ENCODE measurements at places on chromosomes 3 and 15.
A peak's percentile ranks its signal among the peaks of the same experiment; 100 is the strongest.

DNA sequence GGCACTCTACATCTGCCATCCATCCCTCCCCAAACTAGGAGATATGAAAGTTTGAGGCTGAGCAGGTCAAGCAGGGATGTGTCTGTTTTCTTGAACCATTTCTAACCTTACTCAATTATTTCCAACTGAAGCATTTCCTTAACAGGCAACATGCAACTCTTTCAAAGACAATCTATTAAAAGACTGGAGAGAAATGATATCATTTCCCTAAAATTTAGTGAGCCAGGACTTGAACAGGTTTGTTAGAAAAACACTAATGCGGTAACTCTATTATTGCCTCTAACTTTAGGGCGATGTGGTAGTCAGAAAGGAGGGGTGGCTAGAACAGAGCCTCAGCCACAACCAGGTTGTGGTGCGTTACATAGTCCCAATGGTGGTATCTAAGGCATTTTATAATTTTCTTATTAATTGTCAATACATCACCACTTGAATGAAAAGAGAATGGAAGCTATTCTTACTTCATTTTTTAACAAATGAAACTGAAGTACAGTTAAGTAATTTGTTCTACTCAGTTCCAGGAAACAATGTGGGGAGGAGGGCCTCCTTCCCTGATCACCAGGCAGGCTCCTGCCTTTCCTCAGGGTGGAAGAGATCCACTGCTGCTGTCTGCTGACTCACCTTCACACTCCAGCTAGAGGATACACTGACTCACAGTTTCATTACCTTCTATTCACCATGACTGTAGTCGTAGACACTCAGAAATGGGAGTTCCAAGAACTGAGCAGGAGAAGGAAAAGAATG, 22.8 kb downstream of the MYO1E start:
- DNase-seq = no peak

DNA sequence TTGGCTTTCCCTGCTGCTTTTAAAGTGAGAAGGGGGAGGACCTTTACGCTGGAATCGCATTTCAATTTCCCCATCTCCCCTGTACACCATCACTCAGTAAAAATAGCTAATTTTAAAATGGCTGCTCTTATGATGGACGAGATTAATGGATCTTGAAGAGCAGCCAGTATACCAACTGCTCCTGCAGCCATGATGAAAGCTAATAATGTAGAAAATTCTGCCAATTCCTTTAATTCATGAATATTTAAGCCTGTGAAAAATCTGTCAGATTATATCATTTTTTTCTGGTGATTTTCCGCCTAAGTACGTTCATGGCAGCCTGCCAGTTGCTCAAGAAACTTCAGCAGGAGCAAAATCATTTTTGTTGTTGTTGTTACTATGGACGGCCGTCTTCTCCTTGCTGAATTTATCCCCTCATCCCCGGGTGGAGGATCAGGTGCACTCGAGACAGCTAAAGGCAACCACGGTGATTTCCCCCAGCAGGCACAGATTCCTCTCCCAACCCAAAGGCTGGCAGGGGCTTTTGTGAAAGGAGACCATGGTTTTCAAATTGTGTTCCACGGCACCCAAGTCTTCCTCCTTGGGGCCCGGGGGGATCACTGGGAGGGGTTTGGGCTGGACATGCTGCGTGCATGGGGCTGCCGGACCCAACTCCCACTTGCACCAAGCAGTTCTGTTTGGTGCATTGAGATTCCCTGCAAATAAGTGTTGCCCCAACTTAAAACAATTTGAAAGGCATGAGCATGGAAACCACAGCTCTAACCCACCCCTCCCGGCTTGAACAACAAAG, 289.6 kb downstream of the UACA start:
- DNase-seq = no peak

DNA sequence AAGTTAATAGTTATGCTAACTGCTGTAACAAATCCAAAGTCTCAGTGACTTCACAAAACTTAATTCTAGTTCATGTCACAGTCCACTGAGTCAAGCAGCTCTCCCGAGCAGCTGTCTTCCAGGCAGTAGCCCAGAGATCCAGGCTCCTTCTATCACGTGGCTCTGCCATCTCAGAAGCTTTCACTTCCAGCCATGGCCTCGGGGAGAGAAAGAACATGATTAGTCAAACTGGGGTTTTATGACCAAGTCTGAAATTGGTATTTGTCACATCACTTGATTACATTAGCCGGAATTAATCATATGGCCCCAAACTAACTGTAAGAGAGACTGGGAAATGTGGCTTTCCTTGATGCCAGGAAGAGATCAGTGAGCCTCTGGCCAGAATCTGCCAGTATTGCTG, 70.2 kb upstream of the DGKG start:
- DNase-seq = no peak

GRCh38 chr3:42127226-42127625, 36.1 kb downstream of the TRAK1 start:
- no peak for DNase-seq

DNA sequence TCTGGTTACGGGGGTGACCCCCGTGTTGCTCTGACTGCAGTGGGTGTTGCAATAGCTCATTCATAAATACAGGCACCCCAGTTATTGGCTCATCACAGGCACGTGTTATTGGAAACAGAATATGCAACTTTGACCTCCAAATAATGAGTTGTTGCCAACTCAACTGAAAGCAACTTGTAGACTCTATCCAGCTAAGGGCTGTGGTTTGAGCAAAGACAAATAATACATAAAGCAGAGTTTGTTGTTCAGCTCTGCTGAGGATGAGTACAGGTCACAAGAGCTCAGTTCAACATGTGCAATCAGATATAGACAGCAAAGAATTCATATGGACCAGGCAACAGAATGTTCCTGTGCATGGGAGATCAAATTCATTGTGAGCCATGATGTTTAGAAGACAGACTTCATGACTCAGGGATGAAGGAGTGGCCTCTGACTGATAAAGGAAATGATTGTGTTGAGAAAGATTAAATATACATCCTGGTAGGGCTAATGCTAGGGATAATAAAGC, 87.6 kb upstream of the LRIG1 start:
- no peak for DNase-seq

DNA sequence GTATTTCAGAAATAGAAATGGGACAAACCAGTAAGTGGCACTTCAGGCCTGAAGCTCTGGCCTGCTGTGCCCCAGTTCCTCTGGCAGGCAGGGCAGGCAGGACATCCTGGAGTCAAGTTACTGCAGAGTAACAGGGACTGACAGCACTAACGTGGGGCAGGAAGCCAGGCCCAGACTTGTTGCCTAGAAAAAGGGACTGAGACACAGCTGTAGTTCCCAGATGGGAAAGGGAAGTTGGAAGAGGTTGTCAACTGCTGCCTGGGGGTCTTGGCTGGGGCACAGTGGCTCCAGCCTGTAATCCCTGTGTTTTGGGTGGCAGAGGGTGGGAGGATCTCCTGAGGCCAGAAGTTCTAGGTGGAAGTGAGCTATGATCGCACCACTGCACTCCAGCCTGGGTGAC, 171.9 kb downstream of the FMN1 start:
- DNase-seq = no peak

DNA sequence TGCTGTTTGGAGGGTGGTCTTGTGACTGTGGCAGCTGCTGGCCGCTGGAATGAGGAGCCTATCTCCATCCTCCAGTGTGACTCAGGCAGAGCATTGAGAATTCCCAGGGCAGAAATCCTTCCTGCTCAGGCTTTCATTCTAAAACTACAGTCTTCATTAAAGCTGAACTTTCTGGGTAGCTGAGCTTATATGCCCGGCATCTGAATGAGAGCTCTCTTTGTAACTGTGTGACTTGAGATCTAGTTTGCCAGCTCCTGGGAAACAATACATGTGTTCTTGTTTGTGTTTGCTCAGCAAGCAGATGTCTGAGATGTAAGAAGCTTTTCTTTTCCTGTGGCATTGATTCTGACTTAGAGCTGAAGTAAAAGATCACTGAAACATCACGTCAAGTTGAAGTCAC, 22.4 kb downstream of the RLBP1 start:
- no peak for DNase-seq

- DNase-seq = no peak
Measured at GRCh38 chr3:71241246-71241901, 342.2 kb downstream of the FOXP1 start.

DNA sequence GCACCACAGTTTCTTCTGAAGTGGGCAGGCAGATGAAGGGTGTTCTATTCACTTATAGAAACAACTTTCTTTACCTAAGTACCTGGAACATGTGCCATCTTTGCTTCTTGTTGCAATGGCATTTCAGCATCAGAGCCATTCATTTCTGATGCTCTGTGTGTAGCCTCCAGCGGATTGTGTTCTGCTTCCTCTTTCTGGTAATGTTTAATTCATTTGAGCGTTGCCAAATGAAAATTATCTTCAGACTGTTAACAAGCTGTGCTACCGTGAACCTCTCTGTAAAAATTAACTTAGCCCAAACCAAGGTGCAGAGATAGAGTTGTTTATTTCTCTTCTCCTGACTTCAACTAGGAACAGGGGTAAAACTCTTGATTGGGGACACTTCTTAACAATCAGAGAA, 302.0 kb downstream of the EDEM1 start:
- no peak for DNase-seq

DNA sequence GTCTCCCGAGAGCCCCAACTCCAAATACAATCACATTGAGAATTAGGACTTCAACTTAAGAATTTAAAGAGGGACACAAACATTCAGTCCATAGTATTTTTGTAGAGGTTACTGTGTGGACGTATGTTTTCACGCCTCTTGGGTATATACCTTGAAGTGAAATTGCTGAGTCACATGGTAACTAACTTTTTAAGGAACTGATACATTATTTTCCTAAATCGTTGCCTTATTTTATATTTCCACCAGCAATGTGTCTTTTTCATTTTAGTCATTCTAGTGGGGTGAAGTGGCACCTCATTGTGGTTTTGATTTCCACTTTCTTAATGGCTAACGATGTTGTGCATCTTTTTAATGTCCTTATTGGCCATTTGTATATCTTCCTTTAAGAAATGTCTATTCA, 11.8 kb downstream of the PARP15 start:
- DNase-seq = no peak

GRCh38 chr15:66862111-66862939, 160.3 kb downstream of the SMAD6 start:
- no peak for DNase-seq

DNA sequence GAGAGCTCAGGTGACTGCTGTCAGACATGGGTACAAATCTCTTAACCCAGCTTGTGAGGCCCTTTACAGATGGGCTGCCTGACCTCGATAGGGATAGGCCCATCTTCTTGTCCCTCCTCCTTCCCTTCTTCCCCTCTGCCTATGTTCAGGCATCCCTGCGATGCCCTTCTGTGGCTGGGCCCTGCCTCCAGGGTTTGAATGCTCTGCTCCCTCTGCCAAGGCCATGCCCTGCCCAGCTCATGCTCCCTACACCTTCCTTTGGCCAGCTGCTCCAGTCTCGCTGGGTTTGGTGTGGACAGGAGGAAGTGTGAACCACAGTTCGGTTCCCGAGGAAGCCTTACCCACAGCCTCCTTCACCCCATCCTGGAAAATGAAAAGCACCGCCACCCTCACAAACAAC, 4.3 kb downstream of the FYCO1 start:
- no peak for DNase-seq

DNA sequence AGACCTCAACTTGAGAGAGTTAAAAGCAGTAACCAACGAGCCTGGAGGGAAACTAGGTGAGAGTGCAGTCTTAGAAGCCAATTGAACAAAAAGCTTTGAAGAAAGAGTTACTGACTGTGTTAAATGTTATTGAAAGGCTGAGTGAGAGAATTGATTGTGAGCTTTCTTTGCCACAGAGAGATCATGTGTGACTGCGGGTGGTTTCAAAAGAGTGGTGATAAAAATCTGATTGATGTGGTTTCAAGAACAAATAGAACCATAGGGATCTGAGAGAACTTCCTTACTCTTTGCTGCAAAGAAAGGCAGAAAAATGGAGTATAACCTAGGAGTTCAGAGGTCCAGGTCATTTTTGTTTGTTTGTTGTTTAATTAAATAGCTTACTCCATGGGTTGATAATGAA, 759.9 kb upstream of the ALCAM start:
- no peak for DNase-seq

- no peak for DNase-seq
Measured at GRCh38 chr3:15997274-15997943, 177.1 kb upstream of the GALNT15 start.

- no peak for DNase-seq
Measured at GRCh38 chr3:15541371-15541770, 19.9 kb upstream of the COLQ start.

GRCh38 chr15:101489237-101489598, 289 bp downstream of the PCSK6 start:
- no peak for DNase-seq

DNA sequence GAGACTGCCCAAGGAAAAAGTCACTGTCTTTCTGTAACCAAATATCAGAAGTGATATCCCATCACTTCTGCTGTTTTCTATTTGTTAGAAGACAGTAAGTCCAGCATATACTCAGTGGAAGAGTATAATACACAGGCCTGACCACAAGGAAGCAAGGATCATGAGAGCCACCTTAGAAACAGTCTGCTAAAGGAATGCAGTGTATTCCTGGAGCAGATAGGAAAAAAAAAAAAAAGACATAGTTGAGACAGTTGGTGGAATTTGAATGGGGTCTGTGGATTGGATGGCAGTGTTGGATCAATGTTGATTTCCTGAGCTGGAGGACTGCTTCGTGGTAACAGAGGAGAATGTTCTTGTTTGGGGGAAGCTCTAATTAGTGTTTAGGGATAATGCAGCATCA, 26.5 kb upstream of the FBXL2 start:
- DNase-seq = no peak

DNA sequence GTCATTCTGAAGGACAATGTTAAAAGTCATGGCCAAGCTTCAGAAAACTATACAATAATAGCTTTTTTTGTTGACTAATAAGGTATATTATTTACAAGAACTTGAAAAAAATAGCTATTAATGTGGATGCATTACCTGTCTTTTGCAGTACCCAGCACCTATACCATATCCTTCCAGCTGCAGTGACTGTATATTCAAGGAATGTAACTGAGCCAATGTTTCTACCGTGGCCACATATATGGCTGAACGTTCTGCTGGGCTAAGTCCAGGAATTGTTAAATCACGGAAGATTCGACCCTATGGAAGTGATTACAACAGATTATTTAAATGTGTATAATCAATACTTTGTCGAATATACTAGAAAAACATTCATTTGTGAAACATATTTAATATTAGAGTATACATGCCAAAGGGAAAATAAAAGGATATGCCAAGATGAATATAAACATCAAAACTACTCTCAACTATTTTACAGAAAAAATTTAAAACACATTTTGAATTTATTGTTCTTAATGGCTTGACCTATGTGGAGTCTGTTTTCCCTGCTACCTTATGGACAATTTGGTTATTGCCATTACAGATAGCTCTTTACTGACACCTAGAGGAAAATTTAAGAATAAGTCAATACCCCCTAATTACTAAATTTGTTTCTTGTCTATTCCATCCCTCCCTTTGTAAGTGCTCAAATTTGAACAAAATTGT, 17.6 kb downstream of the ACAD11 start:
- no peak for DNase-seq

DNA sequence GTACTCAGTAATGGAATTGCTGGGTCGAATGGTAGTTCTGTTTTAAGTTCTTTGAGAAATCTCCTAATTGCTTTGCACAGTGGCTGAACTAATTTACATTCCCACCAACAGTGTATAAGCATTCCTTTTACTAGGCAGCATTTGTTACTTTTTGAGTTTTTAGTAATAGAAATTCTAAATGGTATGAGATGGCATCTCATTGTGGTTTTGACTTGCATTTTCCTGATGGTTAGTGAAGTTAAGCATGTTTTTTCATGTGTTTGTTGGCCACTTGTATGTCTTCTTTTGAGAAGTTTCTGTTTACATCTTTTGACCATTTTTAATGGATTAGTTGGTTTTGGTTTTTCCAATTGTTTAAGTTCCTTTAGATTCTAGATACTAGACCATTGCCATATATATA, 28.4 kb downstream of the TP63 start:
- no peak for DNase-seq

- peak; percentile 34 for DNase-seq
Measured at GRCh38 chr3:146469150-146470017, at the start of gene PLSCR2. TSS of gene PLSCR2 (minus strand) at chr3:146469561. CDS start at chr3:146459904, 9,657 bp downstream.
